NCI-H1694 (cell line): ENCODE measurements at places on chromosomes 3 and 15.
A peak's percentile ranks its signal among the peaks of the same experiment; 100 is the strongest.

DNA sequence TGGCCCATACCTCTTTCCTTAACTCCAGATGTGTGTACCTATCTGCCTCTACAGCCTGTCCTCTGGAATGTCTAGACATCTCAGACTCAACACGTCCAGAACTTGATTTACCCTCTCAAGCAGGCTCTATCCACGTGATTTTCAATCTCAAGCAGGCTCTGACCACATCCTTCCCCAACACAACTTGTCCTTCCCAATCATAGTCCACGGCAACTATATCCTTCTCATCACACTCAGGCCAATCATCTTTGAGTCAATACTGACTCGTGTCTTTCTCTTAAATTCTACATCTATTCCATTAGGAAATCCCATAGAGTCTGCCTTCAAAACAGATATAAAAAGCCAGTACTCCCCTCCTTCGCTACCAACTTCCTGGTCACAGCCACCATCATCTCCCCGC lies 70.4 kb downstream of the FOXP1 start:
- no peak for DNase-seq

- DNase-seq: no peak
These were observed 6.3 kb downstream of the RFT1 start for GRCh38 chr3:53123953-53124352.

GRCh38 chr3:62805580-62806277 lies 69.5 kb downstream of the CADPS start:
- DNase-seq: no peak

- peak; percentile 43 for DNase-seq
These were observed 66.4 kb downstream of the XXYLT1 start for GRCh38 chr3:195204360-195205163.

DNA sequence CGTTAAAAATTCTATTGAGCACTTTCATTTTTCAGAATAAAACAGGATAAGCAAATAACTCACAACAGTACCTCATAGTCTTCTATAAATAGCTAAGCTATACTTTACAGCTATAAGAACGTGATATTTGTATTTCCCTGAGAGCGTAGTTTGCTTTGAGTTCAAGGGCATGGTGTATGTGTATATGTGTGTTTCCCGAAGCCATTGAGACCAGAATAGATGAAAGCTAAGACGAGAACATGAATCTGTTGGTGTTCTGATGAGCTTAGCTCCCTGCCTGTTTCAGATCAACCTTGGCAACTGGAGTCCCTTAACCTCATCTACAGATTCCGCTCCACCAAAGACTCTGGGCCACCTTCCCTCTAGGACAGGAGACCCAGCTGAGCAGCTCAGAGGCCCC lies 59.5 kb upstream of the MCF2L2 start:
- DNase-seq: no peak

GRCh38 chr3:153026026-153026425 lies 136.0 kb upstream of the RAP2B start:
- peak; percentile 18 for DNase-seq

DNA sequence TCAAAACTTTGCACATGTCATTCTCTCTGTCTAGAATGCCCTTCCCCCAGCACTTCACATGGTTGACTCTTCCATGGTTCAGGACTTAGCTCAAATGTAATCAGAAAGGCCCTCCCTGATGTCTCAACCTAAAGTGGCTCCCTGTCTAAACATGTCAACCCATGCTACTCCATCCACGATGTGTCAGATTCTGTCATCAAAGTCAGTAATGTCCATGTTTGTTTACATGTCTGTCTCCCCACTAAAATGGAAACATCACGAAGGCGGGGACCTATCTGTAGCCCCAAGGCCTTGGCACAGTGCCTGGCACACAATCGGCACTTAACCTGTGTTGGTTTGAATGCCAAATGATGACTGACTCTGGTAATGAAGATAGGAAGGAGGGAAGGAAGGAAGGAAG lies 20.8 kb upstream of the SNTN start:
- DNase-seq: no peak

- DNase-seq: no peak
These were observed 3.8 kb downstream of the CHRNA7 start for GRCh38 chr15:32034106-32034505.

- no peak for DNase-seq
These were observed 930.2 kb upstream of the ALCAM start for GRCh38 chr3:104436506-104436905.

GRCh38 chr3:138300647-138301046 lies 29.0 kb downstream of the NME9 start:
- DNase-seq: no peak

DNA sequence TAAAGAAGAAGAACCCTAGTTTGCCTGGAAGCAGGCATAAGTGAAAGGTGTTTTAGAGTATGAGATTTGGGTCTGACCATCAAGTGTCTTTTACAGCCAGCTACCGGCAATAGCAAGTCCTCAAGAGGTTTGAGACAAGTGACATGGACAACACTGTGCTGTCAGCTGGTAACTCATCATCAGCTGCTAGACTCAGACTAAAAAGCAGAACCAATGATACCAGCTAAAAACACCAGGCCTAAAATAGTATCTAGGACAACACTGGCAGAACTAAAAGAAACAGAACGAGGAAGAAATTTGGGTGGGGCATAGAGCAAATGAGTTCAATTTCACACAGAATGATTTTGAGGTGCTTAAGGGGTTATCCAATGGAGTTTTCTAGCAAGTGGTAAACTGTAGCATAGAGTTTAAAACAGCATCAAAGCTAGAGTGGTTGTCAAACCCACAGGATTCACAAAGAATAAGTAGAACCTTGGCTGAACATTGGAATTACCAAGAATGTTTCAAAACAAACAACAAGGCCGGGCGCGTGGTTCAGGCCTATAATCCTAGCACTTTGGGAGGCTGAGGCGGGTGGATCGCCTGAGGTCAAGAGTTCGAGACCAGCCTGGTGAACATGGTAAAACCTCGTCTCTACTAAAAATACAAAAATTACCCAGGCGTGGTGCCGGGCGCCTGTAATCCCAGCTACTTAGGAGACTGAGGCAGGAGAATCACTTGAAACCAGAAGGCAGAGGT lies 3.9 kb downstream of the CIAO2A start:
- no peak for DNase-seq
